Epithelial cell of esophagus (primary cell): ENCODE measurements at places on chromosomes 4 and X.
A peak's percentile ranks its signal among the peaks of the same experiment; 100 is the strongest.

DNA sequence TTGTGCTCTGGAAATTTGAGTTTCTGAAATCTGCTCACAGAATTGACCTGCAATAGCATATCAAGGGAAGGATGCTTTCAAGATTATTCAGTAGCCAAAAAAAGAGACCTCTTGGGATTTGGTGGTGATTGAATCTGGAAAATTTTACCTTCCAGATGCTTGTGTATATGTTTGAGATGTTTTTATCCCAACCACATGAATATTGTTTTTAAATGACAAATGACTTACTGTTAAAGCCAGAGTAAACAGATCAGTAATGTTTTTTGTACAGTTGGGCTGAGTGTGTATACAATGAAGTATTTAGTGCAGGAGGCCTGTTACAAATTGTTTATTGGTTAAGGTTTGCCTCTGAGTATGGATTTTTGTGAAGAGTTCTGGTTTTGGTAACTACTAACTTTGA lies 126.5 kb downstream of the CBR4 start:
- no peak for DNase-seq

GRCh38 chrX:14409341-14409740 lies 120.0 kb upstream of the GLRA2 start:
- DNase-seq: peak; percentile 80

GRCh38 chr4:3510481-3510880 lies 21.7 kb downstream of the LRPAP1 start:
- DNase-seq: no peak

DNA sequence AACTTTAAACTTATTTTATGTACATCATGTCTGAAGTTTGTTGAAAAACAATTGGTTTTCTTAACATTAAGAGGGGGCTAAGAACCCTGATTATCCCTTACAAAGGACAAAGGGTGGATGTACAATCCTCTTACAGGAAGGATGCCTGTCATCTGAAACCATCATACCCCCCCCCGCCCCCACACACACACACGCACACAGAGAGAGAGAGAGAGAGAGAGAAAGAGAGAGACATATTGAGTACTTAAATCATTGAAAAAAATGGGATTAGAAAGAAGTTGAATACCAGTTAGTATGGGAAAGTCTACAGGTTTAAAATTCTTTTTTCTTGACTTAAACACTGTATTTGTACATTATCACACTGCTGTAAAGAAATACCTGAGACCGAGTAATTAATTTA lies 10.9 kb upstream of the PGM2 start:
- no peak for DNase-seq

DNA sequence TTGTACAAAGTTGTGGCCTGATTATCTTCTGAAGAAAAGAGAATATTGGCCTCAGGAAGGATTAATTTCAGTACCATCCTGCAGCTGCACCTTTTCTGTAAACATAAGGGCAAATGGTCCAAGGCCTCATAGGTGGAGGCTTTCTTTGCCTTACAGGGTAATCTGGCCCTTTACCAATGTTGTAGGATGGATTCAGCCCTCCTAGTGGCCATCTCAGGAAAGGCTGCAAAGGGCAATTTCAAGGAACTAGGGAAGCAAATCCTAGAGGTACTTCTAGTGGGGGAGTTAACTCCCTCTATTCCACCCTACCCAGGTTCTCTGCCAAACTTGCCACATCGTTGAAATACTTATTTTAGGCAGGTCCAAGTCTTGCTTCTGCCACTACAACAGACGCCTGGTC lies 57.6 kb downstream of the UGT2B11 start:
- DNase-seq: peak; percentile 37

DNA sequence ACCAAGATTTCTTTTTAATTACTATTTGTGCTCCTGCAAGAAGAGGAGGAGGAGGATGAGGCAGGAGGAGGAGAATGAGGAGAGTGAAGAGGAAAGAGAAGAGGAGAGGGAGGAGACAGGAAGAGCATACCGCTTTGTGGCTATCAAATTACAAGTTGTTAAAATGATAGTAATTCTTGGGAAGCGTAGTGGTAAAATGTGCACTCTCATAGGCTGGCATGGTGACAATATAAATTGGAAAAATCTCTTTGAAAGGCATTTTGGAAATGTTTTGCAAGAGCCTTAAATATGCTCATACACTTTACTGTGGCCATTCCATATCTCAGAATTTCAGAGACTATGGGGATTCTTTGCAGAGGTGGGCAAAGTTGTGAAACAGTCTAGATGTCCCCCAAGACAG lies 53.2 kb downstream of the MXRA5 start:
- no peak for DNase-seq

DNA sequence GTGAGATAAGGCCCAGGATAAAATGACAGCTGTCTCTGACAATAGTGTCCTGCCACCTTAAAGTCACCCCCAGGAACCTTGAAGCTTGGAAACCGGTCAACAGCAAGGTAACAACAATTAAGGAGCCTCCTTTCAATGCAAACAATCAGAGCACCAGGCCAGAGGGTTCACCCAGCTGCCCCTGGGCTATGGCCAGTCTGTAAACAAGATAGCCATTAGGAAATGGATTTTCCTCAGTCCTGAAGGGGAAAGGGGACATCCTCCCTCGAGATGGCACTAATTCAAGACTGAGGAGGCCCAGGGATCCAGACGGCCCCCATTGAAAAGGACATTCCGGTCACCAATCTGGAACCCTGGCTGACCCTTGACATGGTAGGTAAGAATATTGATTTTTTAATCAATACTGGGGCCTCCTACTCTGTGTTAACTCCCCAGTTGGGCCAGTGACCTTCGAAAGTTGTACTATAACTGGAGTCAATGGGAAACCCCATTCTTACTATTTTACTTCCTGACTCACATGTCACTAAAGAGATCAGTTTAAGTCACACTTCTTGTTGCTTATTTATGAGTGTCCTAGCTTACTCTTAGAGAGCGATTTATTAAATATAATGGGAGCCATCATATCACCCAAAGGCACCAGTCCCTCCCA lies 61.7 kb upstream of the CT45A1 start:
- DNase-seq: no peak
